ENCODE measurements at places on chromosomes 3 and 15.
A peak's percentile ranks its signal among the peaks of the same experiment; 100 is the strongest.

GRCh38 chr3:101778385-101779046 lies 495 bp upstream of the NXPE3 start:
- peak; percentile 7 for DNase-seq

DNA sequence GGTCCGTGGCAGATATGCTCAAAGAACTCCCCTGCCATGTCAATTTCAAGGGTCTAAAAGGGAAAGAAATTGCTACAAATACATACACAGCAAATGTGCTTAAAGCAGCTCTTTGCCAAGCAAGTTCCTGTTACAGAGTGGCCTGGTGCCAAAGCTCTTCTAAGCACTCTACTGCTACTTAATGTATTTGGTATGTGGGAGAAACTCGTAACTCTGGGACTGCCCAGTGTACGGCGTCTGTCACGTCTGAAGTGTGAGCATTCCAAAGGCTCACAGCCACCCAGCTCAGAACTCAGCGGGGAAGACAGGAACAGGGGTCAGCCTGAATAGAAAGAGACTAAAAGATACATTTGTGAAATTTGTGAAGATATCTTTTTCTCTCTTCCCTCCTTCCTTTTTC lies 54.6 kb downstream of the RBMS3 start:
- DNase-seq = peak; percentile 98

- no peak for DNase-seq
Observed at GRCh38 chr15:33848011-33848410, 120.3 kb upstream of the CHRM5 start.

DNA sequence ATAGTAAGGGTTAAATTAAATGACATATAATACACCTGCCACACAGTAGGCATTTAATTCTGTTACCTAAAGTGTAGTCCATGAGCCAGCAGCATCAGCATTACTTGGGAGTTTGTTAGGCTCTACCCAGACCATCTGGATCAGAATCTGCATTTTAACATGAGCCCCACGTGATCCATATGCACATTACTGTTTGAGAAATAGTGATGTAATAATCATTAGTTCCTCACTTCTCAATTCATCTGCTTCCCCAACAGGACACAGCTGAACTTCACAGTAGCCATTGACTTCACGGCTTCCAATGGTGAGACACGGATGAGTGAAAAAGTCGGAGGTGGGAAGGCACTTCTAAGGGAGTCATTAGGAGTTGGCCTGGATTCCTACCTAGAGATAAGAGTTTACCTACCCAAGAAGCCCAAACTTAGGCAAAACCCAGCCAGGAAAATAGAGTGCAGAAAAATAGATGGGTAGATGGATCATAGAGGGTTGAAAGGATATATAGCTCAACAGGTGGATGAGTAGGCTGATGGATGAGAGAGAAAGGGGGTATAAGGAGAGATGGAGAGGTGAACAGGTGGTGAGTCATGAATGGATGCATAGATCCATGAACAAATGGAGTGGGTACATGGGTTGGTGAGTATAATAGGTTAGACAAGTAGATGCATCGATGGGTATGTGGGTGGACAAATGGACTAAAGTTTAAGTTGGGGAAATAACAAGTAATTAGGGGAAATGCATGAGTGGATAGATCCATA lies 13.3 kb downstream of the CPNE9 start:
- no peak for DNase-seq

GRCh38 chr15:52783191-52783829 lies 6.8 kb downstream of the ONECUT1 start:
- DNase-seq = no peak
